ENCODE measurements at places on chromosomes 6 and 20.
A peak's percentile ranks its signal among the peaks of the same experiment; 100 is the strongest.

DNA sequence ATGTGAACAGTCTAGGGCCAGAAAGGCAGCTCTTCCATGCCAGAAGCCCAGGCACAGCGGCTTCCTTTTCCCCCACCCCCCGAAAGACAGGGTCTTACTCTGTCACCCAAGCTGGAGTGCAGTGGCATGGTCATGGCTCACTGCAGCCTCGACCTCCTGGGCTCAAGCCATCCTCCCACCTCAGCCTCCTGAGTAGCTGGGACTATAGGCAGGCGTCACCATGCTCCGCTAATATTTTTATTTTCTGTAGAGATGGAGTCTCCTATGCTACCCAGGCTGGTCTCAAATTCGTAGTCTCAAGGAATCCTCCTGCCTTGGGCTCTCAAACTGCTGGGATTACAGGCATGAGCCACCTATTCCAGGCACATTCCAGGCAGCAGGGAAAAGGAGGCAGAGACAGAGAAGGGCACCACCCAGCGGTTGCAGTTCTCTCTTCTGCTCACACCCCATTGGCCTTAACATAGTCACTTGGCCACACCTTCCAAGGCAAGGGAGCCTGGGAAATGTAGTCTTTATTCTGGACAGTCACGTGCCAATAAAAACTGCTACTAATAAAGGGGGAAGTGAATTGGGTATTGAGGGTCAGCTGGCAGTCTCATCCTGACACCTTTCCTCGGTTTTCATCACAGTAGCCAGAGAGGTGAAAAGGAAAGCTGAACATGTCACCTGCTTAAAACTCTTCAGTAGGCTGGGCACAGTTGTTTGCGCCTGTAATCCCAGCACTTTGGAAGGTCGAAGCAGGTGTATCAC is 205.9 kb downstream of the ZMYND8 start:
- DNase-seq: peak; percentile 39

DNA sequence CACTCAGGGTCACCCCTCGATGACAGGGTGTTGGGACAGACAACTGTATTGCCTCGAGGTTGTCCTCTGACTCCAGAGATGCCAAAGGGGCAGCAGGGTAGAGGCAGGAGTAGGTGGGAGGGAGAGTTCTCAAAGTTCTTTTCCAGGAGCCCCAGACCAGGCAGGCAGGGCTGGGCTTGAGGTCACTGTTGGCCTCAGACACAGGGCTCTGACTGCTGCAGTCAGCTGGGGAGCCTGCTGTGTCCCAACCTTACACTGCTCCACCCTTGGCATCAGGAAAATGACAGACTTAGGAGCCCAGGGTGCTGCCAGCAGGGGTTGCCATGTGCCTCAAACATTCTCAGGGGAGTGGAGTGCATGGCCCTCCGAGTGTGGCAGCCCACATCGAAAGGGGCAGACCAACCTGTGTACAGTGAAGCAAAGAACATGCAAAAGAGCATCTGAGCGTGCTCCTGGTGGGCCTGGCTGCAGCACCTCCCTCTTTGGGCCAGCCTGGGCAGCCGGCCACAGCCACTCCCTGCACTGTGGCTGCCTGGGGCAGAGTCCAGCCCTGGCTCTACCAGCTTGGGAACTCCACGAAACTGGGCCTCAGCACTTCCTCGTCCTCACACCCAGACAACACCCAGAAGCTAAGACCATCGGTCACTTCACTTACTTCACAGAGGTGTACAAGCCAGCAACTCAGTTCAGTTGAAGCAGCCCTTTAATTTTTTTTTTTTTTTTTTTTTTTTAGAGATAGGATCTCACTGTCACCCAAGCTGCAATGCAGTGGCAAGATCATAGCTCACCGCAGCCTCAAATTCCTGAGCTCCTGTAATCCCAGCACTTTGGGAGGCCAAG is 24.0 kb downstream of the C6orf132 start:
- no peak for DNase-seq

- DNase-seq: no peak
Observed at GRCh38 chr20:33917831-33918525, 75.7 kb upstream of the RALY start.

GRCh38 chr6:42075159-42075838 is 25.0 kb downstream of the TAF8 start:
- no peak for DNase-seq

GRCh38 chr20:23152902-23153301 is 66.8 kb upstream of the CD93 start:
- DNase-seq: no peak

DNA sequence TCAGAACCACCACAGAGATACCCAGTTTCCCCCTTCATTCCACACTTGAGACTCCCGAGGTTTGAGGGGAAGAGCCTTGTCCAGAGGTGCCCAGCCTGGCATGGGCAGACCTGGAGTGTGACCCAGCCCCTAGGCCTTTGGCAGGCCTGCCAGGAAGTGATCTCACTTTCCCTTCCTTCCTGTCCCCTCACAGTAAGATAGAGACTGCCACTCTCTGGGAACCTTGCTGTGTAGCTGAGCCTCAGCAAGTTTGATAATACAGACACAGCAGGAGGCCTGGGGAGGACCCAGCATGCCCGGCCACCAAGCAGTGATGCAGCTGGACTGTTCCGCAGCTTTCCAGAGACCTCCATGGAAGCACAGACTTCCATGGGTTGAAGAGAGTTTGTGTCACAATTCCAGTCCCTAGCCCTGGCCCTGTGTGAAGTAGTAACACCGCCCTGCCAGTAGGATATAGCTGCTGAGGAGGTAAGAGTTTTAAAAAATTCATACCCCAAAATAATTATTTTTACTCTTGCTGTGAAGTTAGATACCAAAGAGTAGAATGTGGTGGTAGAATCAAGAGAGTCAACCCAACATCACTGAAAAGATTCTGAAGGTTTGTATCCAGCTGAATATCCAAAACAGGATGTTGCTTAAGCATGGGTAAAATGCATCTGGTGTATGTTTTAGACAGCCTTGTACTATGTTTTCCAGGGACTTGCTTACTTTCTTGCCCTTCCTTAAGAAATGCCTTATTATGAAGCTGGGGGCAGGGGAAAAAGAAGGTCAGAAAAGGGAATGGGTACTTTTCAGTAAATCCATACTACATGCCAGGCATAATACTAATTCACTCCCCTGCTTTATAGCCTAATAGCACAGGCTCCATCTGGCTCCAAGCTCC is 16.3 kb downstream of the PKIG start:
- DNase-seq: no peak

- no peak for DNase-seq
Observed at GRCh38 chr6:101741474-101742171, 348.1 kb downstream of the GRIK2 start.

- DNase-seq: no peak
Observed at GRCh38 chr20:43903953-43904826, 10.5 kb upstream of the TOX2 start.

- no peak for DNase-seq
Observed at GRCh38 chr6:139152088-139152891, 17.4 kb downstream of the HECA start.

DNA sequence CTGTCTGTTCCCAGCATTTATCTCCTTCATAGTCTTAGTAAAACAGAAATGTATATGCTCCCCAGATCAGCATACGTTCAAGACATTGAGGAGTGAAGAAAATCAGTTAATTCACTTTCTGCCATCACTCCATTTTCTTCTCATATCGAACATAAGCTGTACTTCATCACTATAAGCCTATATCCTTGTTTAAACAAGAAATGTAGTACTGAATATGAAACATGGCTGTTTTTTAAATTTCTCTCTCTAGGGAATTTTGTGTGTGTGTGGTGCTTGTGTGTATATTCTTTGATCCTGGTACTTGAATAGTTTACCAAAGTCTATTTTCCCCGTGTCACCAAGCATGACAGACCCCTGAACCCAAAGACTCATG is 107.1 kb downstream of the HFE start:
- no peak for DNase-seq

All from SHP77 treated with DMSO at 0.1 percent for 48 hours (cell line).